Activated naive CD4-positive, alpha-beta T cell treated with anti-CD3 and anti-CD28 coated beads for 36 hours (primary cell): ENCODE measurements at places on chromosomes 2 and 18. TPM values are rescaled to one million over a fixed set of nuclear protein-coding genes. Genes with fewer than 3 reads are reported as not detected.

- H3K4me3 ChIP-seq: no peak overlapping the region
- no peaks in the 10 kb centered on the region for H3K4me1 ChIP-seq
- H3K36me3 ChIP-seq: no peaks in the 10 kb centered on the region
- H3K27ac ChIP-seq: no peak overlapping the region
- no peak for DNase-seq
Observed at GRCh38 chr2:108236676-108237335, 3.0 kb upstream of the SULT1C3 start.

DNA sequence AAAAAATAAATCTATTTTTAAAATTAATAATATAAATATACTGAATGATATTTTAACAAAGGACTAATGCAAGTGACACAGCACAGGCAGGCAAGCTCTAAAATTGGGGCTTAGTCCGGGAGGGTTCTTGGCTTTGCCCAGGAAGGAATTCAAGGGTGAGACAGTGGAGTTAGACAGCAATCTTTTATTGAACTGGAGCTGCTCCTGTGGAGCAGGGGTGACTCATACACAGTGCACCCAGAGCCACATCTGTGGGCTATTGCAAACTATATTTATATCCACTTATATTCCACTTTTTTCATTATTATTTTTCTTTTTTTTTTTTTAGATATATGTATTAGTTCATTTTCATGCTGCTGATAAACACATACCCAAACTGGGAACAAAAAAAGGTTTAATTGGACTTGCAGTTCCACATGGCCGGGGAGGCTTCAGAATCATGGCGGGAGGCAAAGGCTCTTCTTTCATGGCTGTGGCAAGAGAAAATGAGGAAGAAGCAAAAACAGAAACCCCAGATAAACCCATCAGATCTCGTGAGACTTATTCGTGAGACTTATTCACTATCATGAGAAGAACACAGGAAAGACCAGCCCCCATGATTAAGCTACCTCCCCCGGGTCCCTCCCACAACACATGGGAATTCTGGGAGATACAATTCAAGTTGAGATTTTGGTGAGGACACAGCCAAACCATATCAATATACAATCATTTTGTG lies 437.1 kb downstream of the BCL11A start:
- peaks cover 5% of the 10 kb centered on the region for H3K27me3 ChIP-seq
- H3K4me3 ChIP-seq: no peak overlapping the region
- no peaks in the 10 kb centered on the region for H3K36me3 ChIP-seq
- no peak overlapping the region for H3K27ac ChIP-seq
- H3K4me1 ChIP-seq: no peaks in the 10 kb centered on the region

DNA sequence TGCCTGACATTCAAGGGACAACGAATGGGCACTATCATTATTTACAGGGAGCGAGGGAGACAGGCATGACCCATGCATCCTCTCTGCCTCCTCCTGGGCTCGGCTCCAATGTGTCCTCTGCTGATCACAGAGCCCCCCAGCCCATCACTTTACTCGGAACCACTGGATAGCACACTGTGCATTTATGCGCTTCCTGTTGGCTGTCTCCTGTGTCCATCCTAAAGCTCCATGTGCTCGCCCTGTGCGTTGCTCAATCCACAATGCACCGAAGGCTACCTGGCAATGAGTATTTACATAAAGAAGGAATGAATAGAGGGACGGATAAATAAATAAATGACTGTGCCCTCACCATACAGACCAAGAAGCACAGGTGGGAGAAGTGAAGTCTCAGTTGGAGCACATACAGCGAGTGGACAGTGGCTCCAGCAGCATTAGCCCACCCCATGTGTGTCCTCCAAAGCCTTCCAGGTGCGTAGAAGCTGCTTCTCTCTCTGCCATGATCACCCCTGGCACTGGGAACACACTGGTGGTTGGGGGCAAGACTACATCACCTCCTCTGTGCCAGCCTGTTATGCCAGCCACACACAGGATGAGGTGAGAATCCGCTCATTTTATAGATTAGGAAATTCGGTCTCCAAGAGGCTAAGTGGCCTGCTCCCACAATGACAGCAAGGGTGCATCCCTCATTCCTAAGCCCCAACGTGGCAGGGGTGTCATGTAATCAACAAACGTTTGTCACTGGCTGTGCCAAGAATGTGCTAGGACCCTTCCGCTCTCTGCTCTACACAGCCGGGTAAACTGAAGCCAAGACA lies 2.3 kb upstream of the GDF7 start:
- H3K27me3 ChIP-seq: peaks cover 60% of the 10 kb centered on the region
- no peak for DNase-seq
- no peaks in the 10 kb centered on the region for H3K36me3 ChIP-seq

DNA sequence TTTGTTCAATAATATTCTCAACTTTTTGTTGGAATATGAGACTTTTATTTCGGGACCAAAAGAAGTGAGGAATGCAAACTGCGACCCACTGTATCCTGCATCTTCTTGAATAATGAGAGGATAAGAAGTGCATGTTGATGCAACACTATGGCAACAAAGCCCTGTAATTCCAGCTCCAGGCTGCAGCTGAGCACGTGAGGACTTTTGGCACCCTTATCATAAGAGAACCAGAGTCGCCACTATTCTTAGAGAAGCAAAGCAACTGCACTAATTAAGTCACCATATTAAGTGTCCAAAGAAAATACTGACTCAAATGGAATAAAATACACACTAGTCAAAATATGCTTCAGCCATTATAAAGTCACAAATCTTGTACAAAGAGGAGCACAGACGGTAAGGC lies 65.8 kb downstream of the FAM210A start:
- H3K27me3 ChIP-seq: no peaks in the 10 kb centered on the region
- peaks cover 3% of the 10 kb centered on the region for H3K36me3 ChIP-seq

DNA sequence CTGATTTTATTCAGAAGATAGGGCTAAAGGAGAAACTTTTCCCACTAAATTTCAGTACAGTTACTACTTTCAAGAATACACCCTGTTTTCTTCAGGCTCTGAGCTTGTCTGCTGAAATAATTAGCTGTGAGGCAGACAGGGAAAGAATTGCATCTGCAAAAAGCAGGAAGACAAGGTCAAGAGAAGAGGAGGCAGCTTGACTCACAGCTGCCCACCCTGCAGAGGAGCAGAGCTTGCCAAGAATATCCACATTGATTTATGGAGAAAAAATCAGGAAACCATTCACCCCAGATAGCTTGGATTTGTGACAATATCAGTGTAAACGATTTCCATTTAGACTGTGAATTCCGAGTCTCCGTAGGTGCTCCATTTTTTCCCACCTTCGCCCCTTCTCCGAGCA lies 49.0 kb downstream of the ACTR2 start:
- peaks cover 8% of the 10 kb centered on the region for H3K36me3 ChIP-seq
- no peaks in the 10 kb centered on the region for H3K27me3 ChIP-seq
- no peak for DNase-seq
- H3K27ac ChIP-seq: no peak overlapping the region

DNA sequence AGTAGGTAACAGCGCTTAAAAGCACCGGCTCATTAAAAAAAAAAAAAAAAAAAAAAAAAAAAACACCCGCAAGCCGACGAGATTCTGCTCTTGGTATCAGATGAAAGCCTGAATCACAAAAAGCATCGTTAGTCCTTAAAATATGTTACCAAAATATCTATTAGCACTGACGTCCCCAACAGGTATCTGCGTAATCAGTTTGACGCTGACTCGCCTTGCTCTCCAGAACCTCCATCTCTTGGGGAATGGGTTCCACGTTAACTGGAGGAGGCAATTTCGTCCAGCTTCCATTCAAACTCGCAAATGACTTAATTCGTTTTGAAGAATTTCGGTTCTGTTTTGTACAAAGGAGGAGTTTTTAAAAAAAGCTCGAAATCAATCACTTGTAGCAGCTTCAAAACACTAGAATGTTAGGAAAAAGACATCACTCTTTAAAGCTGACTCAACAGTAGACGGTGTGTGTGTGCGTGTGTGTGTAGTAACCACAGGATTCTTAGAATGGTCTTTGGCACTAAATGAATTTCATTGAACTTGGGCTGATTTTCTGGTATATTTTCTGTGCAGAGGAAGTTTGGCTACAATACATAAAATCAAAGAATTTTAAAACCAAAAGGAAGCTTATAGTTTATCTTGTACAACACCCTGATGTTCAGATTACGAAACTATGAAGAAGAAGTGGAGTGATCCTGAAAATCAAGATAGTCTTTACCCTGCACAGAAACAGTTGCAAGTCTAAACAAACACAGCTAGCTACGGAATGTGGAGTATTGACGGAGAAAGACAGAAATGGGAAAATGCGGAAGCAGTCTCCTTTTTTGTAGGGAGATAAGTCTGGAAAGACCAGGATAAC lies 1.1 kb upstream of the PGAP1 start:
- peak overlapping the region; percentile 93 for H3K4me3 ChIP-seq
- peak overlapping the region; percentile 98 for H3K27ac ChIP-seq
- no peaks in the 10 kb centered on the region for H3K27me3 ChIP-seq
- H3K36me3 ChIP-seq: peaks cover 10% of the 10 kb centered on the region

- no peak overlapping the region for H3K27ac ChIP-seq
- peak; percentile 51 for DNase-seq
Observed at GRCh38 chr2:44952143-44952805, 10.8 kb downstream of the SIX3 start.

DNA sequence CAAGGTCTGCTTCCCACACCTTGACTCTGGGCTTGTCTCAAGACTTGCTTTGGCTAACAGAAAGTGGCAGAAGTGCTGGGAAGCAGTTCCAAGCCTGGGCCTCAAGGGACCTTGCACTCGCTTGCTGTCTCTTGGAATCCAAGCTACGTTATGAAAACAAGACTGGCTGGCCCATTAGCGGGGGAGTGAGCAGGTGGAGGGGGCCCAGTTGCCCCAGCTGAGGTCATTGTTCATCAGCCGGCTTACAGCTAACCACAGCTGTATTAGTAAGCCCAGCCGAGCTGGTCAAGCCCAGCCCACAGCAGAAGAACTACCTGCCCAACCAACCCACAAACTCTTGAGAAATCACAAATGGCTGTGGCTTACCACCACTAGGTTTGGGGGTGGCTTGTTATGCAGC lies 63.1 kb downstream of the MARCO start:
- H3K27me3 ChIP-seq: peaks cover 4% of the 10 kb centered on the region
- H3K4me3 ChIP-seq: no peak overlapping the region
- DNase-seq: no peak
- H3K36me3 ChIP-seq: no peaks in the 10 kb centered on the region
- H3K4me1 ChIP-seq: no peaks in the 10 kb centered on the region

Gene PSMA8
- 2.1 TPM for total RNA-seq

DNA sequence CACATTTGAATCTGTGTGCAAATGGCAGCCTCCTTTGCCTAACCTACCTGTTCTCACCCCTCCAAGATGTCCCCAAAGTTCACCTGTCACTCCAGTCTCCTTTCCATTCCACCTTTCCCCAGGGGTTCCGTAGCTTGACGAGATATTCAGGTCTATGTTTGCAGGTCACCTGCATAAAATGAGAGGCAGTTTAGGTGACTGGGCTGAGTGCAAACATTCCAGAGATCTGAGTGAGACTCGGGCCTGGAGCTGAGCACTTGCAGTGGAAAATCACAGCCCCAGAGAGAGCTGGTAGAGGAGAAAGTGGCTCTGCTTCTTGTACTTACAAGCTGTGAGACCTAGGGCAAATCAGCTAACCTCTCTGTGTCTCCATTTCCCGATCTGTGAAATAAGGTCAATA lies 20.1 kb downstream of the CAPN14 start:
- H3K27me3 ChIP-seq: no peaks in the 10 kb centered on the region
- no peak overlapping the region for H3K4me3 ChIP-seq
- no peaks in the 10 kb centered on the region for H3K36me3 ChIP-seq
- H3K4me1 ChIP-seq: no peaks in the 10 kb centered on the region
- H3K27ac ChIP-seq: no peak overlapping the region

DNA sequence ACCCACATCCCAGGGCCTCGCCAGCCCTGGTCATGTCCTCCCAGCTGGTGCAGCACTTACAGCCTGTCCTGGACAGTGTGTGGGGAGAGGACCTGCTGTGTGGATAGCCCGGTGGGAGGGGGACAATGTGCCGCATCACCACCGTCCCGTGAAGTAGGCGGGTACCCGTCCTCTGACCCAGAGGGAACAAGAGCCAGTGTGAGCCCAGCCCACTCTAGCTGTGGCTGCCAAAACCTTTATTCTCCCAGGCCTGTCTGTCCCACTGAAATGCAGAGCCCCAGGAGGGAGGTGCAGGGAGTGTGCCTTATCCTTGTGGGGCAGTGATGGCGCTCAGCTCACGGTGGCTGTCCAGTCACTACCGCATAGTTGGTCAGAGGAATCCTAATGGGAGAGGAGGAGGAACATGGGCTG lies 1.7 kb downstream of the TRAF3IP1 start:
- H3K4me1 ChIP-seq: peaks cover 22% of the 10 kb centered on the region
- DNase-seq: no peak
- no peak overlapping the region for H3K27ac ChIP-seq
- H3K27me3 ChIP-seq: no peaks in the 10 kb centered on the region

DNA sequence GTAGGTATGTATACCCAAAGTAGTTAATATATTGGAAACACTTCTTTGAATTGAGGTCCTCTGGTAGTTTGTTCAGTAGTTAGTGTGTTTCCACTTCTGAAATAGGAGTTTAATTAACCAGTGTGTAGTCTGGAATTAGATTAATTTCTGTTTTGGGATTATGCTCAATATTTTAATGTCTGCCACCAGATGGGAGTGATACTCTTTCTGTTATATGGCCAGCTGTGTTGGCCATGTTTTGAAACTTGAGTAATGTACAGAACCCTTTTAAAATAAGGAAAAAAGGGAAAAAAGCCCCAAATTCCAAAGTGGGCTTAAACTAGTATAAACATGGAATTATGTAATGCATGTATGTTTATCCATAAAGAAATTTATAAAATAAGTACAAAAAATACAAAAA lies 147.7 kb downstream of the CTNNA2 start:
- DNase-seq: no peak
- H3K4me1 ChIP-seq: no peaks in the 10 kb centered on the region
- H3K4me3 ChIP-seq: no peak overlapping the region
- no peaks in the 10 kb centered on the region for H3K27me3 ChIP-seq

DNA sequence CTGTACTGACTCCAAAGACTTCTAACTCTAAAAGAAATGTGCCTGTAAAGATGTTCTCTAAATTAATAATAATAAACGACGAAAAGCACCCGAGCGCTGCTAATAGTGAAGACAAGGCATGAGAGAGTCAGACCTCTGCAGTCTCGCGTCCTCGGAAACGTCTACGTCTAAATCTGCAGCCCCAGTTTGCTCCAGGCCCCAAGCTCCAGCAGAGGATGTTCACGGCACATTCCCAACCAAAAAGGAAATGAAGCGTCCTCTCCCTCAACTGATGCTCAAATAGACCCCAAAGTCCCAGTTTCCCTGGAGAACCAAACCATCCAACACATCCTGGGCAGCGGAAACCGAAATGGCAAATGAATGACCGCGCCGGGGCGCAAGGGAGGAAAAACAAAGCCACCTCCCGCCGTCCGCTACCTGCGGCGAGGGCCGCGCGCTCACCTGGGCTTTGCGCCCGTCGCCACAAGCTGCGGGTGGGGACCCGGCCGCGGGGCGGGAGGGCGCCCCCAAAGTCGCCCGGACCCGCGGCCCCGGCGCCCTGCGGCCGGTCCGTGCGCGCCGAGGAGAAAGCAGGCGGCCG lies 47.1 kb upstream of the CCDC150 start:
- H3K27ac ChIP-seq: no peak overlapping the region
- H3K4me3 ChIP-seq: peak overlapping the region; percentile 67
- DNase-seq: peak; percentile 8
- peaks cover 7% of the 10 kb centered on the region for H3K4me1 ChIP-seq
- peaks cover 56% of the 10 kb centered on the region for H3K27me3 ChIP-seq
- H3K36me3 ChIP-seq: no peaks in the 10 kb centered on the region

Gene SLC14A1
- 0.26 TPM for total RNA-seq

GRCh38 chr2:187079901-187080300 lies 230.9 kb upstream of the ZSWIM2 start:
- no peak overlapping the region for H3K4me3 ChIP-seq
- H3K27me3 ChIP-seq: no peaks in the 10 kb centered on the region
- no peak for DNase-seq
- H3K27ac ChIP-seq: no peak overlapping the region
- H3K36me3 ChIP-seq: no peaks in the 10 kb centered on the region
